Peyer's patch (tissue), 4 donors: ENCODE measurements at places on chromosomes 1 and 21.
A peak's percentile ranks its signal among the peaks of the same experiment; 100 is the strongest.

DNA sequence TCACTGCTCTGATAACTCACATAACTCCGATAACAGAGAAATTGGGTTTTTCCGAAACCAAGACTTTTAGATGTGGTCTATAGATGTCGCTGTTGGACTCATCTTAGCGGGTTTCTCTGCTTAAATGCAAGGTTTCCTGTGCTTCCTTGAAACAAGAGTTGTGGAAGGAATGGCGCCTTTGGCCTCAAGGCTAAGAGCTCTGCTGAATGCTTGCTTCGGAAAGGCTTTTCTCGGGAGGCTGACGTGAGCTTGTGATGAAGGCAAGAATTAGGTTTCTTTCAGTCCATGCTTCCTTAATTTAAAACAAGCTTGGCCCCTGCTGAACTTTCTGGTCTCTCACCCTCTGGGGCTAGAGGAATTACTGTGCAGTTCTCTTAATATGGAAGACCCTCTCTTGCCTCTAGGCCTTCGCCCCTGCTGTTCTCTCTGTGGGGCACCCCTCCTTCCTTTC, 113.5 kb downstream of the MAP3K21 start:
- DNase-seq = no peak

GRCh38 chr21:32698971-32699693, 28.7 kb downstream of the SYNJ1 start:
- DNase-seq = no peak

DNA sequence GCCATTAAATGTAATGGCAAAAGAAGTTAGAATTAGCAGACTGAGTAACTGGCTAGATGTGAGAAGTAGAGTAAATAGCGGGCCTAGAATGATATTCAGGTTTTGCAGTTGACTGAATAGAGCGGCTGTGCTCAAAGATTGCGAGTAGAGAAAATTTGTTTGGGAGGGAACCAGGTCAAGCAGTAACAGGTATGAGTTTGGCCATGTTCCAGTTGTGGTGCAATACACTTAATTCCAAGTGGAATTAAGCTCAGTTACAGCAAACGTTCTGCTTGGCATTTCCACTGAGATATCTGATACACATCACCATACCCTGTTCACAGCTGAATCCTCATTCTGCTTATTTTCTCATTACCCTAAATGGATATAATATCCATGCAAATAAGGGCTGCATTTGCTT, 1382.9 kb downstream of the MRPL39 start:
- no peak for DNase-seq

GRCh38 chr1:181251001-181251712, 162.7 kb downstream of the IER5 start:
- DNase-seq = no peak

GRCh38 chr1:155210314-155211104, 2.0 kb downstream of the MTX1 start:
- DNase-seq = no peak

DNA sequence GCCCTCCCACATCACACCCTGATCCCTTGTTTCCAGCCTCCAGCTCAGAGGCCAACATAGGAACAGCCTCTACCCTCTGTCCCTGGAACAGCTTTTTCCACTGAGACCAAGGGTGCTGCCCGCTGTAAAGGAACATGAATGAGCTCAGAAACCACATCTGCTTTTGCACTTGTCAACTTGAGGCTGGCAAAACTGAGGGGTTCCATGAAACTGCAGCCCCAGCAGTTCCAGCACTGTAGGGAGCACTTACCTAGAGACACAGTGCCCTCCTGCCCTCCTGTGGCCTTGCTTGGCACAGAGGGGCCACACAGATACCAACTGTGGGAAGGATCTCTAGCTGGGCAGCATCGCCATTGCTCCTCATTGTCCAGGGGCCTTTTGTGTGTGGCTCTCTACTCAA, 51.7 kb downstream of the ITPKB start:
- no peak for DNase-seq

- DNase-seq = no peak
Observed at GRCh38 chr1:168260393-168260792, 20.3 kb upstream of the TBX19 start.

DNA sequence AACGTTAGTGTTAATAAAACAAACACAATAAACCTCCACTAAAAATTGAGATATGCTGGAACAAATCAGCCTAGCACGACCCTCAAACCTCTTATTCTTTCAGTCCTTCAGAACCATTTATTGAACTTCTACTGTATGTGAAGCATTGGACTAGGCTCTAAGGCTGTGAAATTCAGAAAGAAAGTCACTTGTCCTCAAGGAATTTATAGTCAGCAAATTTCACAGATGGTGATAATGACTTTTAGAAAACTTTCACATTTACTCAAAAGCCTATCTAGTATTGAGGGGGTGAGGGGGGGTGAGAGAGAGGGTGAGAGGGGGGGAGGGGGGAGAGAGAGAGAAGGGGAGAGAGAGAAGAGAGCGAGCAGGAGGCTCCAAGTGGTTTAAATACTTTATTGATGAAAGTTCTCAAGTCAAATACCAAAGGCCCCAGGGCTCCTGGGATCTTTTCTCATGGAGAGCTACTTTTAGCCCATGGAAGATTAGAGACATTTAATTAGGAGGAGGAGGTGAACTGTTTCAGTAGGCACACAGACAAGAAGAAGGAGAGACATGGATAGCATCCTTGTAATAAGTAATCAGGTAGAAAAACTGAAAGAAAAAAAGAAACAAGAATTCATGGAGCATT, 66.3 kb upstream of the SSX2IP start:
- DNase-seq = no peak

- no peak for DNase-seq
Observed at GRCh38 chr1:30081379-30082102, 641.8 kb downstream of the MATN1 start.

DNA sequence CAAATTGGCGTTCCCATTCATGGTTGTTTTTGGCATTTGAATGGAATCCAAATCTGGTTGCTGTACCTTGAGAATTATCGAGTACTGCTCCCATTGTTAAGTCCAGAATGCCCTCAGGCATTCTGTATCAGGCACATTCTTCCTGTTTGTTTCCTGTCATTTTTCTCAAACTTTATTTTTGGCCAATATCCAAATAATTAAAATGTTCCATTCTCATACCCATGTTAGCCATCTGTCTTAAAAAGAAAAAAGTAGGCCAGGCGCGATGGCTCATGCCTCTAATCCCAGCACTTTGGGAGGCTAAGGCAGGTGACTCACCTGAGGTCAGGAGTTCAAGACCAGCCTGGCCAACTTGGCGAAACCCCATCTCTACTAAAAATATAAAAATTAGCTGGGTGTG, 29.3 kb upstream of the SHISA4 start:
- DNase-seq = no peak

DNA sequence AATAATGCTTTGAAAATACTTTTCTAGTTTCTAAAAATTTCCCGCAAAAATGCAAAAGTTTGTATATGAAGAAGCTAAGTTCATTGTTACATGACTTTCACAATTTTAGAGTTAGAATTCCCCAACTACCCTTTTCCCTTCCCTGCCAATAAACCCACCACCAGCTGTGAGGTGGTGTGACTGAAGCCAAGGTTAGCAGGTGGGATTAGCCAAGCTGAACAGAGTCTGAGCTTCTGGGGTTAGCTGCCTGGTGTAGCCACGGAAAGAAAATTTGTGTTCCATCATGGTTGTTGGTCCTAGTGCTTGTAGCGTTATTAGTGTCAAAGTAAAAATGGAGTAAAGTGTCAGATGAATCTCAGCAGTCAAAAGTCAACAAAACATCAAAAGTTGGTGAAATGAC, 110.9 kb downstream of the ASTN1 start:
- DNase-seq = no peak

GRCh38 chr21:46604975-46605766, at the start of gene S100B:
Gene S100B, minus strand, starts transcription at chr21:46605082. Its CDS starts 2,667 bp downstream, at chr21:46602415.
- DNase-seq = no peak

- DNase-seq = no peak
Observed at GRCh38 chr1:5768014-5768413, 224.2 kb downstream of the NPHP4 start.

GRCh38 chr1:236247286-236247685, 34.5 kb downstream of the ERO1B start:
- no peak for DNase-seq

DNA sequence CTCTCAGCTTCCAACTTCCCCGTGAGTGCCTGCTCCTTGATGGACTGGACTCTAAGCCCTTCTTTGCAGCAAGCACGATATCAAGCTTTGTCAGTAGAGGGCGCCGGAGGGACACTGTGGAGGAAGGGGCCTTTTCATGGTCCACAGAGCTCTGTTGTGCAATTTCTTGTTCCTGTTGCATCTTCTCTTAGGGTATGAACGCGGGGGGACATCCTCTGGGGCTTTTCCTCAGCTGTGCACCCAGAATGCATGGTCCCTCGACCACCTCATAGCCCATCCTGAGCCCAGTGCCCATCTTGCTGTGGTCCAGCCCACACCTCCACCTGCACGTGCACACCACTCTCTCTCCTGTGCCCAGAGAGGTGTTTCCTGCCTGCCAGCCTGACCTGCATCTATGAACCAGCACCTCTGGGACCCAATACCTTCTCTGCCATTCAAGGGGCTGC, 556.8 kb downstream of the PTPRU start:
- peak; percentile 84 for DNase-seq

- DNase-seq = no peak
Observed at GRCh38 chr1:53467391-53467790, 8.2 kb downstream of the DMRTB1 start.

DNA sequence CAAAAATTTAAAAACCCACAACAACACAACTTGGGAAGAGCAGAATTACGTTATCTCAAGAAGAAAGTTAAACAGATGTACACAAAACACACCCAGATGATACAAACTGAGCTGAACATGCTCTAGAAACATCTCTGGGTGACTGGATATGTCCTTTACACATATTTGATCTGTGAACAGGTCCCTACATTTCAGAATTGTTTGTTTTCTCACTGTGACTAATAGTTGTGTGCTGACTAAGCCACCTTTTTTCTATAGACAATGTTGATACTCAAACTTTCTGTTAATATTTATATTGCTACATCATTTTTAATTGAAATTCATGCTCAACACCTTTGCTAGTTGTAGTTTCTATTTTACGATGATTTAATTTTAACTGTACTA, 1.0 kb upstream of the F11R start:
- no peak for DNase-seq

DNA sequence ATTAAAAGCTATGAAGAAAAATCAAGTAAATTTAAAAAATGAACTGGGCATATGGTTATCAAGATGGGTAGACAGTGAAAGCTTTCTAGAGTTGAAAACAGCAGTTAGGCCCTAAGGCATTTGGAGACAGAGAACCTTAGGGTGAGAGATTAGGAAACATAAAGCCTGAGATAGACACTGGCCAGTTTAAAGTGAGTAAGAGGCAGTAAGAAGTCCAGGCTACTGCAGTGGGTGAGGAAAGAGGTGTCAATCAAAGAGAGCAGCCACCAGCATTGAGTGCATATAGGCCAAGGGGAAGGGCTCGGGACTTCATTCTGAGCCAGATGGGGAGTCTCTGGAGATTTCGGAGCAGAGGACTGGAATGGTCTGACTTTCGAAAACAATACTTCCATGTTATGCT, 1360.5 kb upstream of the ADGRL4 start:
- DNase-seq = no peak

- DNase-seq = no peak
Observed at GRCh38 chr1:31879981-31880608, 58.1 kb downstream of the PTP4A2 start.

DNA sequence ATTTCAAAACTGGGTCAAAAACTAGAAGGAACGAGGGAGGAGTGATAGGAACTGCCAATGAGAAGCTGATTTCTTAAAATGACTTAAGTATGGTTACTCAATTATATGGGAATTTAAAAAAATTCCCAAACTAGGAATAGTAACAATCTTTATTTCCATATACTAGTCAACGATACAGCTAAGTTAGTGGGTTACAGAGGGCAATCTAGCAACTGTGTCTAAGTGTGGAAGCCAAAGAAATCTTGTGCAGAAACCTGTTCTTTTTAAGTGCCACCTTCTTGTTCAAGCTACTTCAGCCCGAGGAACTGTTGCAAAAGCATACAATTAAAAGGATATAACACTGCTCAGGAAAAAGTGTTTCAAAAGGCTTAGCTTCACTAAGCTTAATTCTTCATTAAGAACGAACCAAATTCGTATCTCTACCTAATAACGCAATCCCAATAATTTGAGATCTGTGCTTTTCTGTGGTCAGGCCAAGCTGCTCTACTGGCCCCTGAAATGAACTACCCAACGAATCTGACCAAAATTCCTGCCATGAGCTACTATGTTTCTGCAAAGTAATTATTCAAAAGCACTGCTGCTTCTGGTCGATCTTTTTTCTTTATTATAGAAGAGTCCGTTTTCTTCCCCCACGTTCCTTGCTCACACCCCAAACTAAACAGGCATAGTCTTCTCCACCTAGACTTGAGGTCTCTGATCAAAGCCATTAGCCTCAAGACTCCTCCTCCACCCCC, 1.8 kb downstream of the USP24 start:
- DNase-seq = peak; percentile 49

GRCh38 chr1:2314803-2315673, 76.3 kb downstream of the MORN1 start:
- peak; percentile 80 for DNase-seq

- DNase-seq = no peak
Observed at GRCh38 chr1:152906023-152906565, 2.3 kb upstream of the IVL start.

- peak; percentile 63 for DNase-seq
Observed at GRCh38 chr1:1858382-1859086, 32.4 kb downstream of the GNB1 start.

- no peak for DNase-seq
Observed at GRCh38 chr1:234782791-234783190, 172.8 kb upstream of the IRF2BP2 start.

DNA sequence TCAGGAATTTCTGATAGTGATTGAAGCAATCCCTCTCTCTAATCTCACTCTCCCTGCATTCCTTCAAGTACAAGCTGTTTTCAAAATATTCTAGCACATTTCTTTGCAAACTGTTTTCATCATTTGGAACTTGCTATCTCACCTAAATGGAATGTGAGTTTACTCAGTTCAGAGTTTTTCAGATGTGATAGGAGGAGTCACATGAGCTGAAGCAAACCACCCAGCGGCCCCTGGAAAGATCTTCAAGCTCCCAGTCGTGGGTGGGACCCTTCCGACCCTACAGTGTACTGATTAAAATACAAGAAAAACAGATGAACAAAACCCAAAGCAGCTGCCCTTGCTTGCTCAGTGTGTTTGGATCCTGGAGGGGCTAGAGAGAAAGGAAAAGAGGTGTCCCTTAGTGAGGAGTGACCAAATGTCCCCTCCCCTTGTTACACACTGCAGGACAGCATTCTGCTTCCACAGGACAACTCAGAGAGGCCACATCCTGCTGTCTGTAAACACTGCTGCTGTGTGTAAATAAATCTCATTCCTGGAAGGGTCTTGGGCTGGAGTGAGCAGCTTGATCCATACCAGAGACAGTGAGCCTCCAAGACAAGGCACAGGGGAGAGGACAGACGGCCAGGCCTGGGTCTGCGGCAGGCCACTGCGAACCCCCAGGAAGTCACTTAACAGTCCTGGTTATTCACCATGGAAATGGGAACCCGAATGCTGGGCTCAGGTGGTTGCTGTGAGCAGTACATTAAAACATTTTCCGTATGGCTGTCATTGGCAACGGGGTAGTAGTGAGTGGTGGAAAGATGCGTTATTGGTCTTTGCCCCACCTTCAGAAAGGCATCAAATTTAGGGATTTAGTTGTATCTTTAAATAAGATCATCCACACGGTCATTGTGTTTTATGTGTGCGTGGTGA, 229.2 kb downstream of the RHOU start:
- no peak for DNase-seq
